ENCODE measurements at places on chromosomes 7 and 10. TPM values are rescaled to one million over a fixed set of nuclear protein-coding genes. Genes with fewer than 3 reads are reported as not detected.

DNA sequence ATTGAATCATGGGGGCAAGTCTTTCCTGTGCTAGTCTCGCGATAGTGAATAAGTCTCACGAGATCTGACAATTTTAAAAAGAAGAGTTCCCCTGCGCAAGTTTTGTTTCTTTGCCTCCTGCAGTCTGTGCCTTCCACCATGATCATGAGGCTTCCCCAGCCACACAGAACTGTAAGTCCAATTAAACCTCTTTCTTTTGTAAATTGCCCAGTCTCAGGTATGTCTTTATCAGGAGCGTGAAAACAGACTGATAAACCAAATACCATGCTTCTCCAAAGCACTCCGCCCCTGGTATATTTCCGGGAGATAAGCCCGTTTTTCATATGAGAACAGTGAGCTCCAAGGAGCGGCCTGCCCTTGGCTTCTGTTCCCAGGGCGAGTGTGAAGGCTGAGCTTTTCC, 118.9 kb downstream of the EVX1 start:
- no peak for DNase-seq

DNA sequence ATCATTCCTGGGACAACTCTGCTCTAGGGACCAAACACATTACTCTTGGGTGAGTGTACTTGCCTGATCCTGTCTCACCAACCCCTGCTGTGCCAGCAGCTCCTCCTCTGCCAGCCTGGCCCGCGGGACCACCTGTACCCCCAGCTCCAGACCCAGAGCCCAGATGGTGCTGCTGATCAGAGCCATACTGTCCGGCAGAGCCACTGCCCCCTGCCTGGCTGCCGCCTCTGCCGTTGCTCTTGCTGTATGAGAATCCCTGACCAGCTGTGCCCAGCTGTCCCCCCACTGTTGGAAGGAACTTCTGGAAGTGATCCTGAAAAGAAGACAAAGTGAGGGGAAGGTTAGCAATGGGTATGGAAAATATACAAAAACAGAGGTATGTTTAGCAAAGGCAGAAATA, 6.9 kb downstream of the MYOZ1 start:
- DNase-seq, result no peak

GRCh38 chr10:122295451-122295809, 24.3 kb downstream of the BTBD16 start:
- no peak for DNase-seq

DNA sequence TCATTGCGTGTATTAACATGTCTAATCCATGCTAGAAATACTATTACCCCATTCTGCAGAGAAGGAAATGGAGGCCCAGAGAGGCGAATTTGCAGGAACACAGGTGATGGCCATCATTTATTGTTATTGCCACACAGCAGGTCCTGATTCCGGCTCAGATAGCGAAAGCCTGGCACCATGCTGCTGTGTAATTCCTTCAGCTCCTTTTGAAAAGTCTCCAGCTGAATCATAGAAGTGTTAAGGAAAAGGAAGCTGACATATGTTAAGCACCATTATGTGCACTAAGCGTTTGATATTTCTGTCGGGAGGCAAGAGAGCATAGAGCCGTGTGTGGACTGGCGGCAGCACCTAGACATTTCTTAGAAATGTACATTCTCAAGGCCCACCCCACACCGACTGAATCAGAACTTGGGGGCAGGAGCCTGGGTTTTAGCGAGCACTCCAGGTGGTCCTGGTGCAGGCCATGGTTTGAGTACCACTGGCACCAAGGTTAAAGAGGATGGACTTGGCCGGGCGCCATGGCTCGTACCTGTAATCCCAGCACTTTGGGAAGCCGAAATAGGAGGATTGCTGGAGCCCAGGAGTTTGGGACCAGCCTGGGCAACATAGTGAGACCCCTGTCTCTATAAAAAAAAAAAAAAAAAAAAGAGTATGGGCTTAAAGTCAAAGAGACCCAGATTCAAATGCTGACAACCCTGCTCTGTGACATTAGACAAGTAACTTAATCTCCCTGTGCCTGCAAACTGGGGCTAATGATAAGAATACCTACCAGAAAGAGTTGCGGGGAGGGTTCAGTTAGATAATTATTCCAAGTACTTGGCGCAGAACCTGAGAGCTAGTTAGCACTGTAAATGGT, 52.2 kb downstream of the UNC5B start:
- no peak for DNase-seq

DNA sequence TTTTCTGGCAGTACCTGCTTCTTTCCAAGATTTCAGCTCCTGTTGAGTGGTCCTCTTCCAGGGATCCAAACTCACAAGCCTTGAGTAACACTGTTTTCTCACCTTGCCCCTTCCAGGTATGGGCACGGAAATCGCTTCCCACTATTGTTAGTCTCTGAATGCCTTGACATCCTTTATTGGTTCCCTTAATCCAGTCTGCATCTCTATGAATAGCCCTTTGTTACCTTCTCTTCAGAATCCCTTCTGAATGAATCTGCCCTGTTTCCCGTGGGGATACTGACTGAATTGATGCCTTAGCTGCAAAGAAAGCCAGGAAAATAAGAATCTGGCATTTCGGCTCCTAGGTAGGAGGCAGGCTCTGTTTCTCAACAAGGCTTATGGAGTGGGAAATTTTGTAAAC, 467.7 kb downstream of the PLXNA4 start:
- DNase-seq, result no peak

- DNase-seq, result no peak
Measured at GRCh38 chr7:37354656-37355131, 94.0 kb downstream of the ELMO1 start.

- no peak for DNase-seq
Measured at GRCh38 chr10:114310346-114310745, 71.3 kb downstream of the VWA2 start.

DNA sequence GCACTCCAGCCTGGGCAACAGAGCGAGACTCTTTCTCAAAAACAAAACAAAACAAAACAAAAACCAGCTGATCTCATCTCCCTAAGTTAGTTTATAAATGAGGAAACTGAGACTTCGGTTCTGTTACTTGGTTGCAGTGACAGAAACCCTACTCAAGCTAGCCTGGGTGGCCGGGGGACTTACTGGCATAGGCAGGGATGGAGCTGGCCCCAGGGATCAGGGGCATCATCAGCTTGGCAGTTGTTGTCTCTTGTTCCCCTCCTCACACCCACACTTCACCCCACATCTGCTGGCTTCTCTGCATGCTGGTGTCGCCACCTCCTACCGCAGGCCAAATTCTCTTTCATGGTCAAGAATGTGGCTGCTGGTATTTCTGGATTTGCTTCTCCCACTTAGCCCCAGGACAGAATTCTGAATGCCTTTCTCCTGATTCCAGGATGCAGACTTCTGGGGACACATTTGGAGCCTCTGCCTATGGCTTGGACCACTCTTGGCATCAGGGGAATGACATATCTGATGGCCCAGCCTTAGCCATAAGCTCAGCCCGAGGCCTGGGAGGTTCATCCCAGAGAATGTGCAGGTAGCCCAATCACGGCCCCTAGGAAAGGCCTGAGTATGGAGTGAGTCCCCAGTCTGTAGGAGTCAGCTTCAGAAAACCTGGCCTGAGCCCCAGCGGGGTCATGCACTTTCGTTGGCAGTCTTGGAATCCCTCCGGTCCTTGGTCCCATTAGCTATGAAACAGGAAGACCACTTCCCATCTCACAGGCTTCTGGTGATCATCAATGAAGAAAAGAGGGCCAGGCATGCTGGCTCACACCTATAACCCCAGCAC, 41.6 kb upstream of the CTBP2 start:
- no peak for DNase-seq

DNA sequence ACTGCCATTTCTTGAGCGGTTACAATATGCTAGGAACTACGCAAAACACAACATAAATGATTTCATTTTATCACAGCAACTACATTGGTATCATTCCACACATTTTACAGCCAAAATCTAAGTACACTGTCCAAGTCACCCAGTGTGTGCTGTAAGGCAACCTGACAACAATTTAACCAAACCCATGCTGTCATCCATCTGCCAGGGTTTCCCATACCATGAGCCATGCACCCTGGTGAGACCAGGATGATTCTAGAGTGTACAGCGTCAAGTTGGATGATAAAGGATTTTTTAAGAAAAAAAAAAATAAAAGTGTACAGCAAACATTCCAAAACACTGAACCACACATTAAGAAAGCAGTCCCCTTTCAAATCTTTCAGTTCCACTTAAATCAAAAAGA, 52.9 kb downstream of the PIK3AP1 start:
- no peak for DNase-seq

DNA sequence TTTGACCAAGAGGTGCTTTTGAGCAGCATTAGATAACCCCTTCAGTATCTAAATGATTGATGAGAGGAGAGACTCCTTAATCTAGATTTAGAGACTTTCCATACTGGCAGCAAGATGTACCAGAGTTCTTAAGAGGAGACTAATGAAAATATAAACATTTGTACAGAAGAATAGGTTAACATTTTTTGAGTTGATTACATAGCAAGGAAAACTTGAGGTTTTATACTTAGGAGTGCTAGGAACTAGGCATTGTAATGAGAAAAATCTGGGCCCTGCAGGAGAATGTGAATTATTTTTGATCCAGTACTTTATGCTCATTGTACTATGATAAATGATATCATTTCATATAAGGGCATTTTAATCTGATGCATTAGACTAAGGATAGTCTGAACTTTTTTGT, 261.7 kb downstream of the EXOC4 start:
- DNase-seq, result no peak

DNA sequence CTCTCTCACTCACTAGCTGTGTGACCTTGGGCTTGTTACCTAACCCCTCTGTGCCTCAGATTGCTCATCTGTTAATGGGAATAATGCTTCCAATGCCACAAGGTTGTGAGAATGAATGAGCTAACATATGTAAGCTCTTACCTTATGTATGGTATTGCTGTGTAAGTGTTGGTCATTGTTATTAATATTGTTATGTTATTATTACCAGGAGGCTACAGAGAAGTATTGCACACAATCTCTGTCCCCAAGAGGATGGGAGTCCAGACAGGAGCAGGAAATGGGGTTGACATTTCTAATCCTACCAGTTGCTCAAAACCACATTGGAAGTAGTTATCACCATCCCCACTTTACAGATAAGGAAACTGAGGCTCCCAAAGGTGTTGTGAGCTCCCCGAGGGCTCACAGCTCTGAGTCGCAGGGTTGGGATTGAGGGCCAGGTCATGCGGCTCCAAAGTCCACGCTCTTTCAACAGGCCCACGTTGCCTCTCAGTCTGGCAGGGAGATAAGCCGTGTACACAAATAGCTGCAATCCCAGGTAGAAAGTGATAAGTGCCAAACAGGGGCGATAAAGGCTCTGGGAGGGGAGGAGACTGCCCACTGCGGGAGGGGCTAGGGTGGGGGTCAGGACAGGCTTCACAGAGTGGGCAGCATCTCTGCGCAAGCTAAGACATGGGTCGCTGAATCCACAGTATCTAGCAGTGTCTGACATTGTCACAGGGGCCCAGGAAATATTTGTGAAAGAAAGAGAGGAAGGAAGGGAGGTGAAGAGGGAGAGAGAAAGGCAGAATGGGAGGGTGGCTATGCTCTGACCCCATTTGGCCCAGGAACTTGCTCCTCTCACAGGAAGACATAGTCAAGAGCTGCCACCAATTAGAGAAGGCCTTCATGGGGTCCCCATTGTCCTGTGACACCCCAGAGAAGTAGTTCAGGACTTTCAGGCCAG, 9.6 kb upstream of the ZMIZ1 start:
- DNase-seq, result no peak

GRCh38 chr10:79079490-79080355, 11.0 kb downstream of the ZMIZ1 start:
- no peak for DNase-seq

DNA sequence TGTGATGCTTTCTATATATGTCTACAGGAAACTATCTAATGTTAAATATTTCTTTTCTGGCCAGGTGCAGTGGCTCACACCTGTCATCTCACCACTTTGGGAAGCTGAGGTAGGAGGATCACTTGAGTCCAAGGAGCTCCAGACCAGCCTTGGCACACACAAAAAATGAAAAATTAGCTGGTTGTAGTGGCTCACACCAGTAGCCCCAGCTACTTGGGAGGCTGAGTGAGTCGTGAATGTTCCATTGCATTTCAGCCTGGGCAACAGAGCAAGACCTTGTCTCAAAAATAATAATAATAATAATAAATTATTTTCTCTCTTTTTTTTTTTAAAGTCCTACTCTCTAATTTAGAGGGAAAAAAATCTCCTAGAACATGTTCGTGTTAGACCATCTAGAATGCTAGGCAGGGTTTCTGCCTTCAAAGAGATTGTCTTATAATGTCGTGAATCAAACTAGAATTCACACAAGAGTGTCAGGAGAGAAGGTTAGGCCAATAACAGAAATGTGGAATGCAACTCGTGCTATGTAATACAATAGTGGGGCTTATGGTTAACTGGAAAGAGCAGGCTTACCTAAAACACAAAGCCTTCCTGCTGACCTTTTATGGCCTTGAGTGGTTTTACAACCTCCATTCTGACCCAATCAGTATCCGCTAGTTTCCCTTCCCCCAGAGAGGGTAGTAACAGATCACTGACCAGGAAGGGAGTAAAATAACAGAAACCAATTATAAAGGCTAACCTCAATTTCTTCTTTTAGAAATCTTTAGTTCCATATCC, 46.3 kb downstream of the MYOF start:
- no peak for DNase-seq

- no peak for DNase-seq
Measured at GRCh38 chr7:152504367-152504766, 68.6 kb upstream of the KMT2C start.

The CLDN3 gene
- not detected for total RNA-seq

The TUBAL3 gene
- not detected for total RNA-seq

The TMEM176A gene
- total RNA-seq, result 0.35 TPM

The SFRP4 gene
- total RNA-seq, result not detected

The FAM25C gene
- total RNA-seq, result not detected

The TAF3 gene
- total RNA-seq, result 12.4 TPM

The ATG9B gene
- 9.2 TPM for total RNA-seq

The FEZF1 gene
- not detected for total RNA-seq
